ENCODE measurements at places on chromosomes 2 and 18.
A peak's percentile ranks its signal among the peaks of the same experiment; 100 is the strongest.

DNA sequence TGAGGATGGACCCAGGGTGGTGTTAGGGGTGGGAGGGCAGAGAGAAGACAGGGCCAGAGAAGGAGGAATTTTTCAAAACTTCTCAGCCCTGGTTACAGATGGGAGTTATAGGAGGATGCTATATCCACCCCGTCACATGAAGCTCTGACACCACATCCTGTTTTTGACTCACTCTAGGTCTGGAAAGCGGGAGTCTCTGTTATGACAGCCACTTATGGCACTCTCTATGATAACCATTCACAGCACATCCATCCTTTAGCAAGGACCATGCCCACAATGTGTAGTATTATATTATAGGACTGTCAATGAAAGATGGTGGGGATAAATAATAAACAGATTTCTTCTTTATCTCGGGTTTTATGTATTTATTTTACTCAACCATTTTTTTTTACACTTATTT, 461.2 kb downstream of the CDH2 start:
- no peak for DNase-seq

DNA sequence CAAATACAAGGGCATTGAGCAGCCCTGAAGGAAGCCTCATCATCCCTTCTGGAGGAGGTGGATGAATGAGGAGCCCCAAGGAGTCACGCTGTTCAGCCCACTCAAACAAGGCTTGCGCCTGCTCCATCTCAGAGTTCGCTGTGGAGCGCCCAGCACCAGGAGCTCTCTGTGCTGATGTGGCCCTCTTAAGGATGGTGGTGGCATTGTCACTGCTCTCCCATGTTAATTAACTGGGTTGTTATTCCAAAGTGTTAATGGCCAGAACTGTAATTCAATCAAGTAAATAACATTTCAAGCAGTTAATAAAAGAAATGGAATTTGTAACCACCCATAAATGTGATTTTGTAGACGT, 726.0 kb upstream of the RAB6C start:
- DNase-seq, result peak; percentile 32

GRCh38 chr2:199603721-199604291, 146.1 kb upstream of the SATB2 start:
- no peak for DNase-seq

- peak; percentile 71 for DNase-seq
Observed at GRCh38 chr2:29293830-29294438, 178.7 kb downstream of the CLIP4 start.

DNA sequence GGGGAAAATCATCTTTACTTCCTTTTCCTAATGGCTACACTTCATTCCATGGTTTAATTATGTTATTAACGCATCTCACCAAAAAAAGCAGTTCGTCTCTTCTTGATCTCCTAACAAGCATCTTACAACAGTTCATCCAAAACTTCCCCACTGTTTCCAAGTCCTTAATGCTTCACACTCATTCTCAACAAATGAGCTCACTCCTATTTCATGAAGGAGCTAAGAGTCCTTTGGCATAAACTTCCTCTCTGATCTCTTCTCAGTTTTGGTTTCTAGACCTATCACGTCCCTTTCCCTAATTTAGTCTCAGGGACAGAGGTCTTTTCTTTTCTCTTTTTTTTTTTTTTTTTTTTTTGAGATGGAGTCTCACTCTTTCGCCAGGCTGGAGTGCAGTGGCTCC, 205.9 kb upstream of the SLC39A10 start:
- DNase-seq, result no peak

GRCh38 chr18:21820033-21820810, 79.6 kb downstream of the MIB1 start:
- DNase-seq, result peak; percentile 25

- DNase-seq, result no peak
Observed at GRCh38 chr2:9739531-9739964, 103.7 kb upstream of the TAF1B start.

GRCh38 chr2:165827016-165827920, 33.2 kb upstream of the GALNT3 start:
- DNase-seq, result no peak

Measured in SJCRH30 (cell line).